GM23338 (cell line): ENCODE measurements at places on chromosomes 4 and X.

GRCh38 chr4:13180701-13181100 is 303.4 kb downstream of the RAB28 start:
- no peak for DNase-seq

DNA sequence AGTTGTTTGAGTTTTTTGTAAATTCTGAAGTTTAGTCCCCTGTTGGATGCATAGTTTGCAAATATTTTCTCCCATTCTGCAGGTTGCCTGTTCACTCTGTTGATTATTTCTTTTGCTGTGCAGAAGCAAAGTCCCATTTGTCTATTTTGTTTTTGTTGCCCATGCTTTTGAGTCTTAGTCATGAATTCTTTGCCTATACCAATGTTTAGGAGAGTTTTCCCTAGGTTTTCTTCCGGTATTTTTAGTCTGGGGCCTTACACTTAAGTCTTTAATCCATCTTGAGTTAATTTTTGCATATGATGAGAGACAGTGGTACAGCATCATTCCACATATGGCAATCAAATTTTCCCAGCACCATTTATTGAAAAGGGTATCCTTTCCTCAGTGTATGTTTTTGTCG is 405.8 kb upstream of the RPS6KA3 start:
- DNase-seq, result no peak

DNA sequence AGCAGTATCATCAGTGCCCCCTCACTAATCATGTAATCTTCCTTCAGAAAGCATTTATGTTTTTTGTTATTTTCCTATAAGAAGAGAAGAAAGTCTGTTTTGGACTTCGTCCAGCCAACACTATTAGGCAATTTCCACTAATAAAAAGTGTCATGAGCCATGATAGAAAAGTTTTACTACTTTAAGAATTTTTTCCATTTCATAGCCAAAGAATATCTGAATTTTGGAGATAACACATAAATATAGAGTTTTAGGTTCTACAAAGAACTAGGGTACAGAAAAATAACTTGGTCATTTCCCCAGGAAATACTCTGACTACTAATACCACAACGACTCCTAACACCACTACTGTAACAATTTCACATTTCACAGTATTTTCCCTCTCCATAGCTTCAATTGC is 41.8 kb upstream of the VEGFC start:
- DNase-seq, result no peak

DNA sequence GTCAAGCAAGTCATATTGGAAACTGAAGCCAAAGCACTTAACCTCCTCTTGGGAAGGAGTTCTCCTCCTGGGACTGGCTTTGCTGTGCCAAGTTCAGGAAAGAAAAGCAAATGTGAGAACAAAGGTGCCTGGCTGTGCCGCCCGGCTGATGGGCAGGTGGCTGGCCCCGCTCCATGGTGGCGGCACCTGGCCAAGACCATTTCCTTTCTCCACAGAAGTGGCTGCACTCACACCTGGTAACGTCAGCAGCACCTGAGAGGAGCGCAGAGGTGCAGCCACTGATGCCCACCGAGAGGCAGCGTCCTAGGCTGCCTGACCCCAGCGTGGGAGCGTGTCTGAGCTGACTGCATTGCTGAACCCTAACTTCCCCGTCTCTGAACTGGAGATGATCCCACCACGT is 54.3 kb downstream of the DCTD start:
- DNase-seq, result no peak

DNA sequence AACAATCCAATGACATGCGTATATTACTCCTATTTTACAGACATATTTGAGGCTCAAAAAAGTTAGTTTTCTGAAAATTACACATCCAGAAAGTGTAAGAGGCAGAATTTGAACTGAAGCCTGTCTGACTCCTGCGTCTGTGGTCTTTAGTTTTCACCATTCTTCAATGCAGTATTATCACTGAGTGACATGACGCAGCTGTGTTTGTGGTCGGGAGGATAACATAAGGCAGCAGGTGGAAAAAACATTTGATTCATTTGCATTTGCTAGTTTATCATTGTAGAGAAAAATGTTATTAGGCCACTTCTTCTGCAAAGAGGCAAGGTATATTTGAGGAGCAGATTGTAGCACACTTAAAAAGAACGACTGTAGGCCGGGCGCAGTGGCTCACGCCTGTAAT is 186.7 kb downstream of the TENM3 start:
- DNase-seq, result no peak

- no peak for DNase-seq
Measured at GRCh38 chrX:129686422-129686948, 31.7 kb upstream of the APLN start.

DNA sequence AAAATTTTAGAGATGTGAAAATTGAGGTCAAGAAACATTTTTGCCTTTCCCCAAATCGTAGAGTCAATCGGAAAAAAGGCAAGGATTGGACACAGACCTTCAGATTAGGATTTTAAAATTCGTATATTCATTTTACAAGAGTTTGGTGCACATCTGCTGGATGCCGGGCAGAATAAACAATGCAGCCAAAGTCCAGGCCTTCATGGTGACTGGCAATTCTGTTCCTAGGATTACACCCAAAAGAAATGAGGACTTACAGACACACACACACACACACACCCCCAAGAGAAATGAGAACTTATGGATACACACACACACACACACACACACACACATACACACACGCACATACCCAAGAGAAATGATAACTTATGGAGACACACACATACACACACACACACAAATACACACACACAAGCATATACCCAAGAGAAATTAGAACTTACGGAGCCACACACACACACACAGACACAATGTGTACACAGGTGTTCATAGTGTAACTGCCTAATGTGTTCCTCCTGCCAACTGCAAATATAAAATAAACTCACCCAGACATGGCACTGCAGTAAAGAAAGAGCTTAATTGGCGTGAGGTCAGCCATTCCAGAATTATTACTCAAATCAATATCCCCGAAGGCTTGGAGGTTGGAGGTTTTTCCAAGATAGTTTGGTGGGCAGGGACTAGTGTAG is 165.7 kb upstream of the STS start:
- DNase-seq, result no peak

- DNase-seq, result no peak
Measured at GRCh38 chrX:46837558-46838485, 979 bp downstream of the RP2 start.

- DNase-seq, result peak; percentile 67
Measured at GRCh38 chrX:84729809-84730208, 227.6 kb upstream of the HDX start.

DNA sequence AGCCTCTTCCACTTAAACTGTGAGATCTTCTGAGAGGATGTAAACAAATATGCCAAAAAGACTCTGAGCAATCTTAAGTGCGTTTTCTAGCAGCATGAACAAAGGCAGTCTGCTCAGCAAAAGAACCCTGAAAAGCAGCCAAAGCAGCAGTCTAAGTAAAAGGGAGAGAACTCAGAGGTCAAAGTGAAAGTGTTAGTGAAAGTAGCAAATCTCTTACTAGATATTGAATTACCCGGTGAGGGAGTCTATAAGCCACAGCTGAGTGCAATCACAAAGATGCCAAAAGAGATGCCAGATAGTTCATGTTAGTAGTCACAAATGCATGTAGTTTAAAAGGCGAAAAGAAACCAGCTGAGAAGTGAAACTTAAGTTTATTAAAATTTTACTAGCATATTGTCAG is 7.9 kb upstream of the GNRHR start:
- no peak for DNase-seq

DNA sequence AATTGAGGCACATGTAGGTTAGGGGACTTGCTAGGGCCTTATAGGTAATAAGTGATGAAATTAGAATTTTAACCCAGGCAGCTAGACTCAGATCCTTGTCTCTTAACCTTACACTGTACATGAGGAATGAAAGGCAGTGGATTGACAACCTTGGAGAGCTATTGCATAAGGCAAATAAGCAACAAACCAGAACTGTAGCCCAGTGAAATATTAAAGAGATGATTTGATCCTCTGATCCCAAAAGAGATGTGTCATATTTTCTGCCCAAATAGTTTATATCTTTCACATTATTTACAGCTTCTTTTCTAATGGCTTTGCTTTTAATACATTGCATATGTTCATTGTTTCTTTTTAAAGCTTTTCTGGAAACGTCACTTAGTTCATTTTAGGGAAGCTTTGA is 252.6 kb downstream of the ANK2 start:
- no peak for DNase-seq

- no peak for DNase-seq
Measured at GRCh38 chr4:173318240-173318639, 15.9 kb downstream of the HMGB2 start.

DNA sequence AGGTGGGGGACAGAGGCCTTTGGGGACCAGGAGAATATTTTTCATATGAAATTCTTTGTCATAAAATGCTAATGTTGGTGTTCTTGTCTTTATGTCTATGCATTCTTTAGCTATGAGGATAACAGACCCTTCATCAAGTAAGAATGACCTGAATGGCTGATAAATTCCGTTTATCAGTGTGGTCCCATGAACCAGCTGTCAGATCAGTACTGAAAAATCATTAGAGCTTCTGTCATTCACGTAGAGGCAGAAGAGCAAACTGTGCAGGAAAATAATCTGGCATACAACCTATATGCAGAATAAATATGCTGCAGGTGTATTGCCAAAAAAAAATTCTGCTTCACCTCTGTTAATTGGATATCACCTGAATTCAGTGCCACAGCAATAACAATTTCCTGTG is 828.6 kb downstream of the ADGRL3 start:
- DNase-seq, result no peak

GRCh38 chr4:19961091-19961490 is 290.6 kb upstream of the SLIT2 start:
- DNase-seq, result no peak

GRCh38 chr4:159227984-159228383 is 125.1 kb downstream of the RAPGEF2 start:
- DNase-seq, result peak; percentile 59

GRCh38 chrX:132333351-132333750 is 114.1 kb upstream of the RAP2C start:
- DNase-seq, result no peak

GRCh38 chr4:112604589-112604988 is 32.1 kb downstream of the ZGRF1 start:
- DNase-seq, result peak; percentile 79

DNA sequence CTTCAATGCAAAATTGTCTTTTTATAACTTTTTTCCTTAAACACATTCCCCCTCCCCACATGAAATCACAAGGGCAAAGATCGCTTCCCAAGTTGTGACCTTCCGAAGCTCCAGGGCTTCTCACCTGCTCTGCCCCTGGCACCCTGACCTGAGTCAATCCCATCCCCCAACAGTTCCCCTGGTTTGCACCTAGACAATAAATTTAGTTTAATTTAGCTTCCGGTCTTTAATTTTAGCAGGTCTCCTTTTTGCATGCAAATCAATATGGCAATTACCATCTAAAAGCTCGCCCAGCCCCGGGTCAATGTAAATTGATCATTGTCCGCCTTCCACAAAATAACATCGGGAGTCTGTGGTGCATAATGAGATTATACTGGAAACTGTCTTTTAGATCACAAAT is 6.8 kb downstream of the BCOR start:
- DNase-seq, result no peak

DNA sequence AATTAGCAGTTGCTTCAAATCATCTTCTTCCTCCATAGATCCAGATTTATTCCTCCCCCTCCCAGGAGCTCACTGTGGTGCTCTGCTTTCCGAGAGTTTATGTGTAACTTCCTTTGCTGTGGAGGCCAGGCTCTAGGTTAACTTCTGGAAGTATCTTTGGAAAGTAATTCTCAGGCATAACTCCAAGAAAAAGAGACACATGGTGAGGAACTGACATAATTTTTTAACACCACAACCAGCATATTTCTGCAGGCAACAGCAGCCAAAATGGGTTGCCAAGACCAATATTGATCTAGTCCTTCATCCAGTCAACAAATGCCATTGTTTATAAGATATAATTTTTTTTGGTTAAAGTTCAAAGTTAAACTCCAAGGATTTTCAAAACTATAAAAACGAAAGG is 114.5 kb upstream of the RBPJ start:
- DNase-seq, result no peak

- no peak for DNase-seq
Measured at GRCh38 chr4:155696226-155696625, 29.6 kb downstream of the GUCY1A1 start.
